ENCODE measurements at places on chromosomes 6 and 20.

- DNase-seq = no peak
Observed at GRCh38 chr6:89488438-89488837, 55.5 kb downstream of the ANKRD6 start.

GRCh38 chr6:97469451-97469850 is 186.4 kb upstream of the MMS22L start:
- DNase-seq = no peak

GRCh38 chr6:20582586-20583443 is 48.6 kb downstream of the CDKAL1 start:
- DNase-seq = no peak

DNA sequence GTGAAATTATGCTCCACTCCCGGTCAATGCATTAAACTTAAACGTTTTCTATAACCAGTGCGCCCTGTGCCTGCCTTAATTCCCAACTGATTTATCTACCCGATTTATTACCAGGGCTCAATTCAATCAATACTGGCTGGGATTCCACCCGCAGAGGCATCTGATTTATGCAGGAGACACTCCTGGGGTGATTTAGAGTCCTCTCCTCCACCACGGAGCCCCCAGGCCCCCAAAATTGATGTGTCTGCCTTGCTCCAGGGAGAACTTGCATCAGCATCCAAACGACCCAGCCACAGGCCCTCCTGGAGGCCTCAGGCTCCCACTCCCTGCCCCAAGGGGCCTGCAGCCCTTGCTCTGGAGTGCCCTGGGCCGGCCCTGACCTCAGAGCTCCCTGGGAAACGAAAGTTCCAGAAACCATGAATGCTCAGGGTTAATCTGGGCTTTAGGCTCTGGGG is 29.5 kb downstream of the ANKRD60 start:
- DNase-seq = no peak

DNA sequence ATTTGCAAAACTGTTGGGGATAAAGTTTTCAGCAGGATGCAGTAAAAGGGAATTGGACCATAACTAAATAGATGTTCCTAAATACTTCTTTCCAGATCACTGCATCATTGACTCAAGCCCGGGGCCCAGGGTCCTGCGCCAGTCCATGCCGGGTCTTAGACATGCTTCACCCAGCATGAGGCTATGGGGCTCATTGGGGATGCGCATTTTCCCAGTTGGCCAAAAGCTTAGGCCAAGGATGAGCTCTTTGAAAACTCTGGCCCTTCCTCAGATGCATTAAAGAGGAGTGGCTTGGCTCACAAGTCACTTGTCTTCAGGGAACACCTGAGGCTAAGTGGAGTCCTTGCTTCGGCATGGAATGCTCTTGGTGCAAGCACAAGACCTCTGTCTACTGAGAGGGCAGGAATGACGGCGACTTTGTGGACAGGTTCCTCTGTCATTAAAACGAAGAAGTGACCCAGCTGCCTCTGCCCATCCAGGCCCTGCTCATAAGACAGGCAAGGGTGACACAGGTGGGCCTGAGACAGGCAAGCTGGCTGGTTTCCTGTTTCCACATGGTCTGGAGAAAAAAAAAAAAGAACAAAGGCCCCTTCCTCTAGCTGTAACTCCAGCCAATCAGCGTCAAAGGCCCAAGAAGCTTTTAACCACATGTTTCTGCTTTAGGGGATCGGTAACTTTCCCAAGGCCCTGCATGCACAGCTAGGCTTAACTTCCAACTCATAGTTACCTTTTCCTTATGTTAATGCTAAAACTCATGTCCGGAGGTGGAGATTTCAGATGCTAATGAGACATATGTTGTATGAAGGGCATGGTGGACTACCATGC is 81.4 kb upstream of the CDH4 start:
- no peak for DNase-seq

- no peak for DNase-seq
Observed at GRCh38 chr6:40909811-40910210, 129.2 kb downstream of the UNC5CL start.

- no peak for DNase-seq
Observed at GRCh38 chr6:156167016-156167624, 610.1 kb upstream of the ARID1B start.

All from activated CD4-positive, alpha-beta T cell treated with anti-CD3 and anti-CD28 coated beads, Interleukin-2, amount 50 U/mL, for 24 hours (primary cell).